ENCODE measurements at places on chromosomes 5 and 9. TPM values are rescaled to one million over a fixed set of nuclear protein-coding genes. Genes with fewer than 3 reads are reported as not detected.

Gene C1QTNF2
- total RNA-seq, result 4.6 TPM

Gene TMEM232
- total RNA-seq, result 7.3 TPM

Gene SPINK13
- not detected for total RNA-seq

Gene SPATA31C1
- 0.18 TPM for total RNA-seq

Gene ASPN
- total RNA-seq, result 33.7 TPM

Gene KIF24
- total RNA-seq, result 5.6 TPM

Gene ANKRD34B
- 0.18 TPM for total RNA-seq

Gene LIFR
- 136 TPM for total RNA-seq

Gene SLC36A2
- 6.4 TPM for total RNA-seq

Gene IL13
- not detected for total RNA-seq

Gene CDC25C
- 5.1 TPM for total RNA-seq

Data from metanephros (tissue), 2 donors.